ENCODE measurements at places on chromosomes 6 and 20. TPM values are rescaled to one million over a fixed set of nuclear protein-coding genes. Genes with fewer than 3 reads are reported as not detected.

Gene SLC35F1
- not detected for total RNA-seq

Gene KIF25
- total RNA-seq, result not detected

Gene SPDEF
- total RNA-seq, result 7.9 TPM

DNA sequence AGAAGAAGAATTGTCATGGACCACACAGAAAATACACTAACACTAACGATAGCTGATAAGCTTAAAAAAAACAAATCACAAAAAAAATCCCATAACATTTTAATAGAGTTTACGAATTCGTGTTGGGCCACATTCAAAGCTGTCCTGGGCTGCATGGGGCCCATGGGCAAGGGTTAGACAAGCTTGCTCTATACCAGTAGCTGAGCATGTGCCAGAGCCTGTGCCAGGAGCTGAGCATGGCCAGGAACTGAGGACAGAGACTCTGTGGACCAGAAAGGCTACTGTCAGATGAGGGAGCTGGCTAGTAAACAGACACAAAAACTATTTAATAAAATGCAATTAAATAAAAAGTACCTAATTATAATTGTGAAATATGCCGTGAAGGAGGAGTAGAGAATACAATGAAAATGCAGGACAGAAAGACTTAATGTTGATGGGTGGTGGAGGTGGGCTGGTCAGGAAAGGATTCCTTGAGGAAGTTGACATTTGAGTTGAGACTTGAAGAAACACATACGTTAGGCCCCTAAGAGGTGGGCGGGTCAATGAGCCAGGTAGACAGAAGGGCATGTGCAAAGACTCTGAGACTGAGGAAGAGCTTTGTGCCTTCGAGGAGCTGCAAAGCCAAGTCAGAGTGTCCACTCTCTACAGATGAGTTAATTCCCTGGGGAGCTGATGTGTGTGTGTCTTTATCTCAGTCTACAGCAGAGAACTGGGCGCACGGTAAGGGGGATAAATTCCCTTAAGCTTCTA is 66.1 kb downstream of the JPH2 start:
- H3K27me3 ChIP-seq, result peaks cover 63% of the 10 kb centered on the region
- no peaks in the 10 kb centered on the region for H3K36me3 ChIP-seq
- no peaks in the 10 kb centered on the region for H3K4me1 ChIP-seq
- no peak overlapping the region for H3K4me3 ChIP-seq

DNA sequence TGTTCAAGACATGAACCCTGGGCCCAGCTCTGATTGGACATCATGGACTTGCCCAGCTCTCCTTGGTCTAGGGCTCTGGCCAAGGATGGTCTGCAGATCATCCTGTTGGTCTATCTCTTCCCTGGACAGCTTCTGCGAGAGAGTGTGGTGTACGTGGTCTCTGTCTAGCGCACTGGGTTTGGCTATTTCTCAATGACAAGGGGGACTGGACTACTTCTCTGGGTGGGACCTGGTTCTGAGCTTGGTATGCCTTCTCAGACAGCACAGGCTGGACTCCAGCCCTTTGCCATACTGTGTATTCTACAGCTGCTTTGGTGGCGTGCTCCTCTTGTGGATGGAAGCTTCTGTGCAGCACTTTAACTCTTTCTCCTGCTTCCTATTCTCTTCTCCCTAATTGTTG is 8.5 kb upstream of the RAET1E start:
- H3K27me3 ChIP-seq, result peaks cover 20% of the 10 kb centered on the region
- no peaks in the 10 kb centered on the region for H3K36me3 ChIP-seq
- no peaks in the 10 kb centered on the region for H3K4me1 ChIP-seq
- no peak overlapping the region for H3K27ac ChIP-seq
- no peak for DNase-seq

DNA sequence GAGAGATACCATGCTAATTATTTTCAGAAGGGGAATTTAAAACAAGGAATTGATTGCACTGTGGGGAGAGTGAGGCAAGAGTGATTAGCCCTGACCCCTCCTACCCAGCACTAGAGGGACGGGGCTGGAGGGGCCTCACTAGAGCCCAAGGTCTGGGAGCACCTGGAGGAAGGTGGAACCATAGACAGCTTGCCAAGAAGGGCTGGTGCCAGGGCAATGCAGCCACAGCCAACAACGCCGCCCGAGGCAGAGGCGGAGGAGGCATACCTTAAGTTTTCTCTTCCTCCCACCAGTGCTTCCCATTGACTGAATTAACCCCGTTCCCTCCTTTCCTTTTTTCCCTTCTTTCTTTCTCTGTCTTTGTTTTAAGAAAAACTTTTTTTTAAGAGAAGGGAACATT is 40.0 kb downstream of the IYD start:
- peaks cover 42% of the 10 kb centered on the region for H3K4me1 ChIP-seq
- no peaks in the 10 kb centered on the region for H3K27me3 ChIP-seq
- H3K36me3 ChIP-seq, result no peaks in the 10 kb centered on the region
- DNase-seq, result peak; percentile 13
- H3K4me3 ChIP-seq, result no peak overlapping the region

DNA sequence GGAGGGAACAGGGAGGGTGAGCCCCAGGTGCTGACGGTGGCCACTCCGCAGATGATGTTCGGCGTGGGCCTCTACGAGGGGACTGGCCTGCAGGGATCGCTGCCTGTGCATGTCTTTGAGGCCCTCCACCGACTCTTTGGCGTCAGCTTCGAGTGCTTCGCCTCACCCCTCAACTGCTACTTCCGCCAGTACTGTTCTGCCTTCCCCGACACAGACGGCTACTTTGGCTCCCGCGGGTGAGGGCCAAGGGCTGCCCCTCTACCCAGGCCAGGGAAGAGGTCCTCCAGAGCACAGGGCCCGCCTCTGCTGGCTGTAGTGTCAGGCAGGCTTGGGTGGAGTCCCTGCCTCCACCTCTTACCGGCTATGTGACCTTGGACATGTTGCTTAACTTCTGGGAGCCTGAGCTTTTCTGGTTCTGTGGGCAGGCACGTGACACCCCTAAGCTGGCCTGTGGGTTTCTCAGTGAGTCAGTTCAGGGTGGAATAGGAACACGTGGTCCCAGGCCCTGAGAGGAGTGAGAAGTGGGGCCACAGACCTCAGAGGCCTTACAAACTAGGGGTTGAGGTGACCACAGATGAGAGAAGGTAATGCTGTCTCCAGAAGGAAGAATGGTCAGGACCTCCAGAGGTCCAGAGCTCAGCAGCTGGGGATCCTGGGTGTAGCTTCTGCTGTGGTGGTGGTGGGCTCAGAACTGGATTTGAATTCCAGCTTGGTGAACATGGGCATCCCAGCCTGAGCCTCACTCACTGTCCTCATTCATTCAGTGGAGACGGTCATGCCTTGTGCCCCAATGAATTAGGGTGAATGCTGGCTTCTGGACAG is 11.9 kb downstream of the PCIF1 start:
- H3K27ac ChIP-seq, result no peak overlapping the region
- H3K36me3 ChIP-seq, result peaks cover 94% of the 10 kb centered on the region
- H3K4me3 ChIP-seq, result no peak overlapping the region
- H3K4me1 ChIP-seq, result no peaks in the 10 kb centered on the region
- H3K27me3 ChIP-seq, result no peaks in the 10 kb centered on the region

DNA sequence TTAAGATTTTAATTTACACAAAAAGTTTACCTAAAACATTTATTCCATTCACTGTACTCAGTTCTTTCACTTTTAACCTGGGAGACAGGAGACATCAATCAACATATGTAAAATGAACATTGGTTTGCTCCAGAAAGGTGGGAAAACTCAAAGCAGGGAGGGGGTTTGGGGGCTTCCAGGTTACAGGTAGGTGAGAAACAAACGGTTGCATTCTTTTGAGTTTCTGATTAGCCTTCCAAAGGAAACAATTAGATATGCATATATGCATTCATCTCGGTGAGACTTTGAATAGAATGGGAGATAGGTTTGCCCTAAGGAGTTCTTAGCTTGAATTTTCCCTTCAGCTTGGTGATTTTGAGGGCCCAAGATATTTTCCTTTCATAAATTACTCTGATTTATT is 38.2 kb upstream of the HDAC2 start:
- peaks cover 9% of the 10 kb centered on the region for H3K4me1 ChIP-seq
- no peaks in the 10 kb centered on the region for H3K36me3 ChIP-seq
- no peaks in the 10 kb centered on the region for H3K27me3 ChIP-seq
- no peak overlapping the region for H3K27ac ChIP-seq
- no peak for DNase-seq

DNA sequence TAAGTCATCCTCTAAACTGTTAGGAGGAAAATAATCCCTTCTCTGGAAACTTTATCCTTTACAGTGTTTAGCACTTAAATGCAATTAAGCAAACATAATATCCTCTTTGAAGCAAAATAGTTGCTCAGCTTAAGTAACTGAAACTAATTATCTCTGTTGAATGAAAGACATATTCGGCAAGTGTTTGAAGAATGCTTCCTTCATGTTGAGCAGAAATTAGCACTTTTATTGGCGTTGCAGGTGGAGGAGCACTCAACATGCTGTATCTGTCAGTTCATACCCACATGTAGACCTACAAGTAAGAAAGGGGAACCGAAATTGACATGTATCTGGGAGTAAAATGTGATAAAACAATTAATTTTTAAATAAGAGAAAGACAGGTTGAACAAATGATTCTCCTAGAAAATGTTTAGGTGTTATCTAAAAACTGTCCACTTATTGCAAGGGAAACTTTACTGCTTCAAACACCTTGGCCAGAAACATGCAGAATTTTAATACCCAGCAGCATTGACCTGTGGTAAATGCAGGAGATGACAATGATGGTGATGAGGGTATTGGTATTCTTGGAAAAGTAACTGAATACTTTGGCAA is 987.0 kb upstream of the MAP3K7 start:
- H3K4me1 ChIP-seq, result no peaks in the 10 kb centered on the region
- no peaks in the 10 kb centered on the region for H3K27me3 ChIP-seq
- H3K4me3 ChIP-seq, result no peak overlapping the region
- DNase-seq, result no peak
- no peak overlapping the region for H3K27ac ChIP-seq

DNA sequence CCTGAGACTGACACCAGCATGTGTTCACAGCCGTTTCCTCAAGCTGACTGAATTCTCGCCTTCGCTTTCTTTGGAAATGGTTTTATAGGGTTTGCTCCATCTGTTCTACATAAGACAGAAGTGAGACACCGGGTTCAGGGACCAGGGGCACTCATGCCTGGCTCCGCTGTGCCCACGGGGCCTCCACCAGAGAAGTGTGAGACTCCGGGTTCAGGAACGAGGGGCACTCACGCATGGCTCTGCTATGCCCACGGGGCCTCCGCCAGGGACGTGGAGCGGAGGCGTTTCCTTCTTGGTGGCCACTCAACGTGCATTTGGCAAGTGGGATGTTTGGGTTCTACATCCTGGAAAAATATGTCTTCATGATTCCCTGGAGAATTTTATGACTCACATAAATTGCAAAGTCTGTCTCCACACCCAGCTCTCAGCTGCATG is 106.6 kb downstream of the RNASET2 start:
- no peak overlapping the region for H3K4me3 ChIP-seq
- DNase-seq, result no peak
- H3K27ac ChIP-seq, result no peak overlapping the region
- no peaks in the 10 kb centered on the region for H3K4me1 ChIP-seq
- H3K36me3 ChIP-seq, result no peaks in the 10 kb centered on the region
- H3K27me3 ChIP-seq, result peaks cover 9% of the 10 kb centered on the region

DNA sequence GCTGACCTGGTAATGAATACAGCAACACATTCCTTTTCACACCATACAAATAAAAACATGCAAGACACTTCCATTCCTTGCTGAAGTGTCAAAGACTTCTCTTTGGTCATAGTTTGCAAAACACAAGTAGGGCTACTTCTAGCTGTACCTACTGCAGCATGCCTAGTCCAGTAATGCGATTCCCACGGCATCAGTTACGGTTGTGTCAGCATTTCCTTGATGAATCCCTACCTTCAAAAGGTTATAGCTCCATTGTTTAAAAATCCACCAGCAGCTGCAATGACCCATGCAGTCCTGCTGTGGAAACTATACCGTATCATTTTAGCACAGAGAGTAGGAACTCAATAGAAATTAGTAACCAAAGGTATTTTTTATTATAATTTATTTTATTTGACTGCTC is 1371.5 kb downstream of the EPHA7 start:
- H3K36me3 ChIP-seq, result no peaks in the 10 kb centered on the region
- no peak for DNase-seq
- no peak overlapping the region for H3K27ac ChIP-seq
- H3K27me3 ChIP-seq, result no peaks in the 10 kb centered on the region
- H3K4me1 ChIP-seq, result no peaks in the 10 kb centered on the region
- no peak overlapping the region for H3K4me3 ChIP-seq

DNA sequence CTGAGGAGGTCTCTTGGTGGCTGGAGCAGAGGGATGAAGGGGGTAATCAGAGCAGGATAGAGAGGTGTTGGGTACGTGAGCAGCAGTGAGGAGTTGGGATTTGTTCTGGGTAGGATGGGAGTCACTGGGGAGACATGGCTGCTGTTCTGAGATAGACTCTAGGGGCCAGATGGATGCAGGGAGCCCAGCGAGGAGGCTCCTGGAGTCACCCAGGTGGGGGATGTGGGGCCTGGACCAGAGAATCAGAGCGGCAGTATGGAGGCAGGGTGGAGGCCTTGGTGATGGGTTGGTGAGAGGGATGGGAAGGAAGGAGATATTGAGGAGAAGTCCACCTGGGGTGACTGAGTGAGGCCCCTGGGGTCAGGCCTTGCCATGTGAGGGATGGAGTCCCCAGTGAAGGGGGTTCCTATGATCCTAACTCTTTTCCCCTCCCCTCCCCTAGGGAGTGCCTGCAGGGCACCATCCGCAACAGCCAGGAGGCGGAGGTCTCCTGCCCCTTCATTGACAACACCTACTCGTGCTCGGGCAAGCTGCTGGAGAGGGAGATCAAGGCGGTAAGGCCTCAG is 13.7 kb downstream of the RBCK1 start:
- H3K36me3 ChIP-seq, result peaks cover 89% of the 10 kb centered on the region
- peak overlapping the region; percentile 71 for H3K27ac ChIP-seq
- DNase-seq, result no peak
- no peaks in the 10 kb centered on the region for H3K27me3 ChIP-seq
- H3K4me3 ChIP-seq, result no peak overlapping the region
- peaks cover 7% of the 10 kb centered on the region for H3K4me1 ChIP-seq

DNA sequence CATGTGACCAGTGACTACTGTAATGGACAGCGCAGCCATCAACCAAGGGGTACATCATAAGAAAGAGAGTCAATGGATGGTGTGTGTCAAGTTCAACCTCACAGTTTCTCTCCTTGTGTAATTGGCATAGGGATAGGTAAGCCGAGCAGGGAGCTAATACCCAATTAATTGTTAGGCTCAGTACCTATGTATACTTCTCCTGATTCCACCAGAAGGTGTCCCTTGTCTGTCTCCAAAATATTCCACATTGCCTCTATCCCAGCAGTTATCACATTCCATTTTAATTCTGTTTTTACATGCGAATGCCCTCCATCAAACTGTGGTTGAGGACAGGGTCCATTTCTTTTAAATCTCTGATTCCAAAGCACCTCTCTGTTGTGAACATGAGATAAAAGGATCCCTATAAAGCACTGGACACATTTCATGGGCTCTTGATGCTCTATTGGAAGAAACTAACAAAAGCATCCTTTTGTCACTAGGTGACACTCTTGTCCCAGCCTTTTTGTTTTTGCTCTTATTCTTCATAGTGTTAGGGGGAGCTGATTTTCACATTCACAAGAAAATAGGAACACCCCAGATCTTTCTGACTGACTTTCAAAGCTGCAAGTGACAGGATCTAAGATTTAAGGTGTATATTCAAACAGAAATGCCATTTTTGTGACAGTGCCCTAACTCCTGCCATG is 38.9 kb downstream of the FBXO9 start:
- peaks cover 23% of the 10 kb centered on the region for H3K4me1 ChIP-seq
- peaks cover 5% of the 10 kb centered on the region for H3K36me3 ChIP-seq
- no peak for DNase-seq
- H3K27ac ChIP-seq, result no peak overlapping the region
- no peak overlapping the region for H3K4me3 ChIP-seq

- DNase-seq, result no peak
- peaks cover 33% of the 10 kb centered on the region for H3K36me3 ChIP-seq
- H3K4me3 ChIP-seq, result no peak overlapping the region
- no peaks in the 10 kb centered on the region for H3K4me1 ChIP-seq
- H3K27me3 ChIP-seq, result no peaks in the 10 kb centered on the region
These were observed 13.7 kb downstream of the QRSL1 start for GRCh38 chr6:106643061-106643460.

Data from Calu3 (cell line).